ENCODE measurements at places on chromosomes 16 and 17.

- DNase-seq = no peak
Measured at GRCh38 chr16:68356919-68357286, 46.1 kb downstream of the PRMT7 start.

GRCh38 chr16:87306516-87306915 lies 10.7 kb downstream of the C16orf95 start:
- DNase-seq = no peak

DNA sequence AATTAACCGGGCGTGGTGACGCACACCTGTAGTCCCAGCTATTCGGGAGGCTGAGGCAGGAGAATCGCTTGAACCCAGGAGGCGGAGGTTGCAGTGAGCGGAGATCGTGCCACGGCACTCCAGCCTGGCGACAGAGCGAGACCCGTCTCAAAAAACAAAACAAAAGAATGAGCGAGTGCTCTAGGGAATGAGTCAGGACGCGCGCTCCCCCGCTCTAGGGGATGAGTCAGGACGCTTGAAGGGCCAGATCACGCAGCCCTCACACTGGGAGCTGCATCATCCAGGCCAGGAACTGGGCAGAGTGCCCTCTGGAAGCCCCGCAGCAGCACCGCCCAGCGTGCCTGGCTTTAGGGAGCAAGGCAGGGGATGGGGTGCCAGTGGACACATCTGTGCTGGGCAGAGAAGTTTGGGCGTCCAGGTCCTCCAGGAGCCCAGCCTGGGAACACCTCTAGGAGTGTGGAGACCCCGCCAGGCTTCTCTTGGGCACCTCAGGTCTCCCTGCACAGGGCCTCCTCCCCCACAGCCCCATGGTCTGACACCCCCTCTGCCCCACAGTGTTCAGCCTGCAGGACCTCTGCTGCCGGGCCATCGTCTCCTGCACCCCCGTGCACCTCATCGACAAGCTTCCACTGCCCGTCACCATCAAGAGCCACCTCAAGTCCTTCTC lies 3.9 kb upstream of the WFIKKN1 start:
- DNase-seq = peak; percentile 100

- no peak for DNase-seq
Measured at GRCh38 chr16:85537795-85538401, 75.2 kb upstream of the GSE1 start.

- DNase-seq = no peak
Measured at GRCh38 chr16:76210157-76210556, 67.0 kb upstream of the CNTNAP4 start.

GRCh38 chr17:61174310-61174709 lies 225.3 kb upstream of the TBX2 start:
- DNase-seq = no peak

GRCh38 chr17:64455993-64456885 lies 7.3 kb downstream of the MILR1 start:
- no peak for DNase-seq

DNA sequence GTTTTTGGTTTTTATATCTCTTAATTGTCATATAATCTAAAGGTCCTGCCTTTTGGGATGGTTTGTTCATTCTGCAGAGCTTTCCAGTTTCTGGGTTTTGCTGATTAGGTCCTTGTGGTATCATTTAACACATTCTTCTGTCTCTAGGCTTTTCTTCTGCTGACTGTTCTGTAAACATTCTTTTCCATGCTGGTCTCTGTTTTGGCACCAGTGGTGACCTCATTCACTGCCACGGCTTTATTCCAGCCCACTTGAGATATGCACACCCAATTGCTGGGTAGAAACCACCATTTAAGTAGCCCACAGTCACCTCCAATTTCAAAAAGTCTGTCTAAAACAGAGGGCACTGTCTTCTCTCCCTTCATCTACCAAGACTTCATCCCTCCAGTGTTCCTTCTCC lies 31.1 kb upstream of the COX10 start:
- no peak for DNase-seq

DNA sequence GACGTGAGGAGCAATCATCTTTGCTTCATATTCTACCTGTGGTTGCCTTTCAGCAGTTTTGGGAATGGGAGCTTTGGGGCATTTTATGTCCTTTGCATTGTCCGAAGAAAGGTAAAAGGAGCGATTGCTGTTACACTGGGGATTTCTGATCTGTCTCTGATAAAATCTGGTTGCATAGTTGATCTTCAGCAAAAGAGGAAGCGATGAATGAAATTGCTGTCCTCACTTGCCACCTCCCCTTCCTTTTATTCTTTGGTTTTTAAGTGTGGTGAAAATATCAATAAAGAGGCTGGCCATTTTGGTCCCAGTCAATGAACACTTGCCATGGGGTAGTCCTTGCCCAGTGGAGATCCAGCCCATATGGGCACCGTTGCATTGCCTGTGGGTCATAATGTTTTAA lies 236.8 kb downstream of the MSI2 start:
- DNase-seq = no peak

DNA sequence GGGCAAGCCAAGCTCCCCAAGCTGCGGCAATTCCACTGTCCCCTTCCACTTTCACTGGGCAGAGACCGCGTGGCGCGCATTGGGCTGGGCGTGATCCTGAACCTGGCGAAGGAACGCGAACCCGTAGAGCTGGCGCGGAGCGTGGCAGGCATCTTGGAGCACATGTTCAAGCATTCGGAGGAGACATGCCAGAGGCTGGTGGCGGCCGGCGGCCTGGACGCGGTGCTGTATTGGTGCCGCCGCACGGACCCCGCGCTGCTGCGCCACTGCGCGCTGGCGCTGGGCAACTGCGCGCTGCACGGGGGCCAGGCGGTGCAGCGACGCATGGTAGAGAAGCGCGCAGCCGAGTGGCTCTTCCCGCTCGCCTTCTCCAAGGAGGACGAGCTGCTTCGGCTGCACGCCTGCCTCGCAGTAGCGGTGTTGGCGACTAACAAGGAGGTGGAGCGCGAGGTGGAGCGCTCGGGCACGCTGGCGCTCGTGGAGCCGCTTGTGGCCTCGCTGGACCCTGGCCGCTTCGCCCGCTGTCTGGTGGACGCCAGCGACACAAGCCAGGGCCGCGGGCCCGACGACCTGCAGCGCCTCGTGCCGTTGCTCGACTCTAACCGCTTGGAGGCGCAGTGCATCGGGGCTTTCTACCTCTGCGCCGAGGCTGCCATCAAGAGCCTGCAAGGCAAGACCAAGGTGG lies 9.8 kb downstream of the SARM1 start:
- no peak for DNase-seq

- DNase-seq = no peak
Measured at GRCh38 chr16:9778849-9779248, 403.4 kb downstream of the GRIN2A start.

DNA sequence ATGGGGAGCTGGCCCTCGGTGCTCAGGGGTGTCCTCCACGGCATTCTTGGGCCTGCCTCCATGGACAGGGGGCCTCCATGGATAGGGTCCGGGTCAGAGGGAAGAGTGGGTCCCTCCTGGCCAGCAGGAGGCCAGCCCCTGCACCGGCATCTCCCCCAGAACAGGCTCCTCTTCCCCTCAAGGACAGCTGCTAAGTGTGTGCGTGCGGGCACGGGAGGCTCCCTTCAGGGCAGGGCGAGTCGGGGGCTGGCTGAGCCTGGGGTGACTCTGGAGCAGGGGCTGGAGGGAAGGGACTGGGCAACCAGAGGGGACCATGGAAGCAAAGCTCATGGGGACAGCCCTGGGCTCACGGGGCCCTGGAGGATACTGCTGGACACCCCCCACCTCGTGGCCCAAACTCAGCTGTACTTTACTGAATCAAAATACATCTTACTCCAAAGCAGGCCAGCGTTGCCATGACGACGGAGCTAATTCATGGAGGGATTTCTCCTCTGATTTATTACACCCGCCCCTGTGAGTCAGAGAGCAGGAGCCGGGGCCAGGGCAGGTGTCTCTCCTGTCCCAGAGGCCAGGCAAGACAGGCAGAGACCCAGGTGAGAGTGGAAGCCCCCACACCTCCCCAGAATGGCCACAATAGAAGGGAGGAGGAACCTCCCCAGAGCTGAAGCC lies 2.1 kb downstream of the CASKIN1 start:
- DNase-seq = peak; percentile 92

DNA sequence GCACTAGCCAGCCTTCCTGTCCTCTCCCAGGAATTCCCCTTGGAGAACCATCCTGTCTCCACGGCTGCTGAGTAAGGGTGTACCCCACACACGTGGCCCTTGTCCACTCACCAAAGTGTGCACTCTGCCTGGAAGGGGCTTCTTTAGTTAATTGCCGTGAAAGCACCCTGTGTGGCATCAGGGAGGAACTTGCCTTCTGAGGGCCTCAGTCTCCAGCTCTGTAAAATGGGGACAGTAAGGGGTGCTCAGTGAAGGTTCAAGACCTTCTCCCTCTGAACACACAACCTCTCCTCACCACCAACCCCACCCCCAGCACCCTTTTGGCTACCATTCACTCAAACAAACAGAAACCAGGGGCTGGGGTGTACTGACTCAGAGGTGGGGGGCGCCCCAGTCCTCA lies 59.1 kb upstream of the LHX1 start:
- DNase-seq = no peak

DNA sequence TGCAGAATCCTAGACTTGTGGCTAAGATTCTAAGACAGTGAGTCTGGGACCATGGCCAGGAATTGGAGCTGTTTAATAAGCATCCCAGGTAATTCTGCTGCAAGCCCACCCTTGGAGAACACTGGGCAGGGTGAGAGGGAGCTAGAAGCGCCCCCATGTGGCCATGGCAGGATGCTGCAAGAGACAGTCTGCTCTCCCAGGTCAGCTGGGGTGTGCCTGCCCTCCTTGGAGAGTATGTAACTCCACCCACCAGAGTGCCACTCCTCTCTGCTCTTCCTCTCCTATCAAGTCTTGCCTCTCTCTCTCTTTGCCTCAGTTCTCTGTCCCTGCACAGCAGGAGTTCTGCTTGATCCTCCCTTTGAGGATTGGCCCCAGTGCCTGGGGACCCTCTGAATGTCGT lies 14.9 kb downstream of the RCVRN start:
- peak; percentile 81 for DNase-seq

- DNase-seq = no peak
Measured at GRCh38 chr17:33126086-33126485, 134.4 kb downstream of the SPACA3 start.

DNA sequence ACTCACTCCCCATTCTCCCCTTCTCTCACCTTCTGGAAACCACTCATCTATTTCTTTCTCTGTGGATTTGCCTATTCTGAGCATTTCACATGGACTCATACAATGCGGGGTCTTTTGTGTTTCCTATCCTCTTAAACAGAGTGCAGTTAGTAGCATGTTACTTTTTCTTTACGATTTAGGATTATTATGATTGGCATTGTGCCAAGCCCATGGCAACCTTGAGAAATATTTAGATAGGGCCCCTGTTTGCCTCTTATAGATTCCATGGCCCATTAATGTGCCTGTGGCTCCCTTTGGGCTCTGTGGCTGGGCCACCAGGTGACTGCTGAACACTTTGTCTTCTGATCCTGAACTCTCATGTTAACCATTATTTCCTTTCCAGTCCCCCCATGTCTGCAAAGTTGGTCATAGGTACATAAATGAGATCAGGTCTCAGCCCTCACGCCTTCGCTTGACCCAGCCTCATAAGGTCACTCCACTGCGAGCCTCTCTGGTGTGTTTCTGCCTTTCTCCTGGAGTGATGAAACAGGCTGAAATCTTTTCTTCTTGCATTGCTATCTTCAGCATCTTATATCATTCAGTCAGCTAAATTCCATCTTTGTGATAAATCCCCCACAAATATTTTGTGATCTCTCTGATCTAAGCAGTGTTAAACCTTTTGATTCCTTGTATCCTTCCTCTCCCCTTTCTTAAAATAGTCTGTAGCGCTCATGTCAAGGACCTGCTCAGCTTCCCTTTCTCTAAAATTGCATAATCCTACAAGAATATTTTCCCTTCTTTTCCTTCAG lies 44.0 kb downstream of the MYH3 start:
- DNase-seq = no peak

GRCh38 chr16:49619811-49620157 lies 236.1 kb downstream of the ZNF423 start:
- DNase-seq = no peak

DNA sequence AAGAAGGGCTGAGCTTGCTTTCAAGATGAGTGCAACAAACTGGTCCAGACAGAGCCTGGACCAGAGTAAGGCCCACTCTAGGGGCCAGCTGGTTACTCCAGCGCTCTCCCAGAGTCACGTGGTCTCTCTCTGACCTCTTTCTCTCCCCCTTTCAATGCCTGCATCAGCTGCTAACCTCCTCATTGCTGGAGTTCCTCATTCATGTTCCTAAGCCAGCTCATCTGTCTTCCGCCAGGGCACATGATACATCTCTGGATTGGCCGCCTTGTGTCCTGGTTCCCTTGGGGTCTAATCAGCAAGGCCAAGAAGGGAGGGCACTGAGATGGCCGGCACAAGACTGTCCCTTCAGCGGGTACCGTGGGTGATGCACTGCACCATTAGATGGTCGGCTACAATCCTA lies 26.9 kb upstream of the ZFP90 start:
- no peak for DNase-seq

DNA sequence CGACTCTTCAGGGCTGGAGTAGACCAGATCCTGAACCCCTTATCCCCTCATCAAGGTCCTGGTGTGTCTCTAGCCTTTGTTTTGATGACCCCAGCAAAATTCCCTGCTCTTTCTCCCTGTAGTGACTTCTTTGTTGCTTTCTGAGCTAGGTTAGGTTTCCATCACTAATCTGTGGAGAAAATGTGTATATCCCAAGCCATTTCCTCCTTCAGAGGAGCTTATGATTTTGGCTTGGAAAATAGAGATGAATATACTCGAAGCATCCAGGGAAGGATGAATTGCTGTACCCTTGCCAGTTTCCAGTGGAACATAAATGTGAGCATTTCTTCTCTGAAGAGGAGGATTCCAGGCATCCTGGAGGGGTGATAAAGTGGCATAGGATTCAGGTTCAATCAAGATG lies 55.8 kb downstream of the KSR1 start:
- no peak for DNase-seq

DNA sequence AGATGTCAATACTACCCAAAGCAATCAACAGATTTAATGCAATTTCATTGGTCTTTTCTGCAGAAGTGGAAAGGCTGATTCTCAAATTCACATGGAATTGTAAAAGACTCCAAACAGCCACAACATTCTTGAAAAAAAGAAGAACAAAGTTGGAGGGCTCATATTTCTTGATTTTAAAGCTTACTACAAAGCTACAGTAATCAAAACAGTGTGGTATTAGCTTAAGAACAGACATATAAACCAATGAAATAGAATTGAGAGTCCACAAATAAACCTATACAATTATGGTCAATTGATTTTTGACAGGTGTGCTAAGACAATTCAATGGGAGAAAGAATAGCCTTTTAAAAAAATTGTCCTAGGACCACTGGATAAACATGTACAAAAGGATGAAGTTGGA lies 14.4 kb upstream of the ABCC1 start:
- no peak for DNase-seq

DNA sequence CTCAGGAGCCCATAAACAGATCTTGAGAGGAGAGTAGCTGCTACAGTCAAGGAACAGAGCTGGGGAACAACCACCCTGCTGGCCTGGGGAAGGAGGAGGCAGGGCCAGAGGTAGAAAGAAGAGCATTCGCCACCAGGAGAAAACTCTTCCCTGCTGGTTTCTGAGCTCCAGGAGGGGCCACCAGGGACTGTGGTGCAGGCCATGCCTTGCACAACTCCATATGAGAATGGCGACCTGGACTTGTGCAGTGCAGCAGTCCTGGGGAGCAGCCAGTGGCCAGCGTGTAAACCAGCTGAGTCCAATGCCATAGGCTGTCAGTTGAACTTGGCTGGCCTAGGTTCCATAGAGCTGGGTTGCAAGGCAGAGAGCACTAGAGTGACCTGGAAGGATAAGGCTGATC lies 11.6 kb downstream of the SLC13A2 start:
- DNase-seq = no peak

GRCh38 chr17:51745993-51746392 lies 412.5 kb downstream of the CA10 start:
- DNase-seq = no peak
